AG09319 (cell line): ENCODE measurements at places on chromosomes 1 and 21.

- no peak for DNase-seq
Observed at GRCh38 chr1:160656737-160657136, 9.9 kb upstream of the SLAMF1 start.

DNA sequence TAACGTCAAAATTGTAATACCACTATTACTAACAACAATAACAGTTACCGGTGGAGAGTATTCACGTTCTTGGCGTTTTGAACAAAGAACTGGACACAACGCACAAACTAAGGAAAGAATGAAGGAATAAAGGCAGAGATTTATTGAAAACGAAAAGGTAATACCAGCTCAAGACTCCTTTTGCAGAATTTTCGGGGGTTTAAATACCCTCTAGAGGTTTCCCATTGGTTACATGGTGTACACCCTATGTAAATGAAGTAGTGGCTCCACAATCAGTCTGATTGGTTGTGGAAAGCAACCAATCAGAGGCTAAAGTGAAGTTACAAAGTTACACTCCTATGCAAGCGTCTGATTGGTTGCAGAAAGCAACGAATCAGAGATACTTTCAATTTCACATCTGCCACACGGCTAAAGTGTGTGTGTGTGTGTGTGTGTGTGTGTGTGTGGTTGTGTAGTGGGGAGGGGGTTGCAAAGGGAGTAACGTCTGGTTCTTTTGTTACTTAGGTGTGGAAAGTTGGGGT, 1.1 kb upstream of the GTF2B start:
- DNase-seq: no peak

- no peak for DNase-seq
Observed at GRCh38 chr1:213389061-213389581, 338.1 kb downstream of the RPS6KC1 start.

- DNase-seq: no peak
Observed at GRCh38 chr1:162691999-162692575, 59.8 kb downstream of the DDR2 start.

GRCh38 chr1:11078631-11079030, 18.8 kb upstream of the SRM start:
- no peak for DNase-seq

- DNase-seq: no peak
Observed at GRCh38 chr1:38085666-38086330, 39.2 kb upstream of the POU3F1 start.

DNA sequence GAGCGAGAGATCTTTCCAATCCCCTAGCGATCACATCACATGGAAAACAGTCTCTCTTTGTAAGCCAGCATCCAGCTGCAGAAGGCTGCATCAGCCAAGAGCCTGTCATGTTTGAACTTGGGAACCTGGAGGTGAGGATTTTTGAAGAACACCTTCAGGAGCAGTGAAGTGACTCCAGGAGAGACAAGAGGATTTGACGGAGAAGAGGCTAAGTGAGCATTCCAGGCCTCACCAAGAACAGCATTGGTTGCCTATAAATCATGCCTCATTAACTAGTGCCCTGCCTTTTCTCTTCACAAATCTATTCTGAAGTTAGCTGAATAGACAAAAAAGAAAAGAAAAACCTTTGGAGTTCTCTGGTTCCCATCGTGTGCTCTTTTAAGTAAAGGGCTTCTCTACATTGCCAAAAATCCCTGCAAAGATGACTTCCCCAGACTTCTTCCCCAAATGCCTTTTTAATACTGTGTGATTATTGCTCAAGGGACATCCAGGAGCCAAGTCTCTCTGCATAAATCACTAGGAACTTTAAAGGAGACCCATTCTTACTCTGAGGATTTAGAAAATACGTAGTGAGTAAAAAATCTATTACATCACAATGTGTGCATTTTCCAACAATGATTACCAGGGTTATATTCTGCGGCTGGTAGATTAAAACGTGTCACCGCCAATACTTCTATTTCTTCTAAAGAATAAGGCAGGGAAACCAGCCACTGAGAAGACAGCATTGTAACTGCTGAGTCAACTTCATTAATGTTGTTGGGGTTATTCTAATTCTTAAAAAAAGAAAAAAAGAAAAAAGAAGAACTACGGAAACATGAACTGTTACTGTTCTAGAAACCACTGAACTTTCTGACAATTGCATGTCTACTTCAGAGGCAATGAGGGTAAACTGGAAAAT, 95.2 kb downstream of the KIF14 start:
- no peak for DNase-seq

DNA sequence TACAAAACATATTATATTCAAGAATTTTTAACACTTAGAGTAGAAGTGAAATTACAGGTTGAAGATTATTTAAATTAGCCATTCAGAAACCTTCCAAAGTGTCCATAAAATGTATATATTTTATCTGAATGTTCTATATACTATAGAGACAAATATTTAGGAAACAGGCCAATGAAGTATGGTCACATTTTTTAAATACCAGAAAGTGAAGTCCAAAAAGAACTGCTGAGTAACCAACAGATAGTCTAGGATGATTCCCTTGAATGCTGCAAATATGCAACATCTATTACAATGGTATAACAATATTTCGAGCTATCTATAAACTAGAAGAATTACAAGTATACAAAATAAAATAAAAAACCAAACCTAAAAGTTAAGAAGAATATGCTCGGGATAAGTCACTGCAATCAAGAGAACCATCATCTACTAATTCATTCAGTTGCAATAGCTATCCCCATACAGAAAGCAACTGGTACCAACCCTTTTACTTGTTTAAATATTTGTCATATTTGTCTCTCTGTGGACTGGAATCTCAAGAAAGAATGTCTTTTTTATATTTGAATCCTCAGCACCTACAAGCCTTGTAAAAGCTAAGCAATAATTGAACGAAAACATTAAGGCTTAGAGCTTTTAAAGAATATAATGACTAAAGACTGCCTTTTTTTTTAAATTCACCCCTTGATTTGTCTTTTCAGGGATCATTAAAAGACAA, 8.1 kb downstream of the ODF2L start:
- no peak for DNase-seq

- no peak for DNase-seq
Observed at GRCh38 chr1:185069202-185069772, 23.9 kb downstream of the RNF2 start.

GRCh38 chr1:240174734-240175133, 83.1 kb downstream of the FMN2 start:
- no peak for DNase-seq

GRCh38 chr1:196377811-196378210, 230.4 kb downstream of the KCNT2 start:
- DNase-seq: no peak

- DNase-seq: no peak
Observed at GRCh38 chr1:35191429-35192055, 1.4 kb downstream of the SFPQ start.

GRCh38 chr1:241992734-241993133, 6.2 kb downstream of the MAP1LC3C start:
- DNase-seq: no peak

- DNase-seq: no peak
Observed at GRCh38 chr1:108129999-108130398, 70.1 kb downstream of the SLC25A24 start.

DNA sequence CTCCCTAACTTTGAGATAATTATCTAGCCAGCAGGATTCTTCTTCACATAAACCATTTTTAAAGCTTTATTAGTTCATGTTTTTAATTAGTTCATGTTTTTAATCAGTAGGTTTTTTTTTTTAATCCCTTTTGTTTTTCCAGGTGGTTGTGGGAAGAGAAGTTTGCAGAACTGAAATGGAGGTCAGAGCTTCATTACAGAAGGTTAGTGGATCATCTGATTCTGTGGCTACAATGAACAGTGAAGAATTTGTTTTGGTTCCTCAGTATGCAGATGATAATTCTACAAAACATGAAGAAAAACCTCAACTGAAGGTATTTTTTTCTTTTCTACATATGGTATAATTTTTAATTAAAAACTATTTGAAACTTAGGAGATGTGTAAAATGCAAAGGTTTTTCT, 59.7 kb downstream of the RABGAP1L start:
- DNase-seq: no peak

DNA sequence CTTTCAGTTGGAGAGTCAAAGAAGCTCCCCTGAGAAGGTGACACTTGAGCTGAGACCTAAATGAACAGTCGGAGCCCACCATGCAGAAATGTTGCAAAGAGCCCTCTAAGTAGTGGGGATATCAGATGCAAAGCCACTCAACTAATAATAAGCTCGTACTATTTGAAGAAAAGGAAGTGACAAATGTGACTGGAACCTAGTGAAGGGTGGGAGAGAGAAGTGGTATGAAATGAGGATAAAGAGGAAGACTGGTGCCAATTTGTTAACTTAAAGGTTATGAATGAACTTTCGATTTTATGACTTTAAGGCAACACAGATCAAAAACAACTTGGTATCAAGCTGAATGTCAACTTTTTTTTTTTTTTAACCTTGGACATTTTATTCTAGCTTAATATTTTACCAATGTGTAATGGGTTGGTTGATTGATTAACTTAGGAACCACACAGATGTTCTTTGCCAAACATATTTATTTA, 14.7 kb downstream of the LYPLAL1 start:
- no peak for DNase-seq

DNA sequence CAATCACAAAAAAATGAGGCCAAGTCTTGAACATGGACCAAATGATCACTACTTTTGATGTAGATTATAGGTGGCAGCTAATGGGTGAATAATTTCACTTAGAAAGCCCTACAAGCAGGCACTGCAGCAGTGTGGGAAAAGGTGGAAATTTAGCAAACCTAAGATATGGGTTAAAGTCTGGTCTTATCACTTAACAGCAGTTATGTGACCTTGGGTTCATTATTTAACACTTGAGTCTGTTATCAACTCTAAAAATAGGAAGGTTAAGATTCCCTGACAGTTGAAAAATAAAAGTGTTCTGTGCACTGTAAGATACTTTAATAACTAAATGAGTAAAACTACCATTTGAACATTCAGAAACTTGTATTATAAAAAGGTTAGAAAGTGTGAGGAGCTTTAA, 47.5 kb downstream of the SSX2IP start:
- no peak for DNase-seq

- DNase-seq: no peak
Observed at GRCh38 chr1:205502992-205503391, 1.5 kb upstream of the CDK18 start.

GRCh38 chr1:183051546-183051945, 28.3 kb downstream of the LAMC1 start:
- DNase-seq: no peak

GRCh38 chr1:197519741-197520334, 251.8 kb downstream of the CRB1 start:
- DNase-seq: no peak

DNA sequence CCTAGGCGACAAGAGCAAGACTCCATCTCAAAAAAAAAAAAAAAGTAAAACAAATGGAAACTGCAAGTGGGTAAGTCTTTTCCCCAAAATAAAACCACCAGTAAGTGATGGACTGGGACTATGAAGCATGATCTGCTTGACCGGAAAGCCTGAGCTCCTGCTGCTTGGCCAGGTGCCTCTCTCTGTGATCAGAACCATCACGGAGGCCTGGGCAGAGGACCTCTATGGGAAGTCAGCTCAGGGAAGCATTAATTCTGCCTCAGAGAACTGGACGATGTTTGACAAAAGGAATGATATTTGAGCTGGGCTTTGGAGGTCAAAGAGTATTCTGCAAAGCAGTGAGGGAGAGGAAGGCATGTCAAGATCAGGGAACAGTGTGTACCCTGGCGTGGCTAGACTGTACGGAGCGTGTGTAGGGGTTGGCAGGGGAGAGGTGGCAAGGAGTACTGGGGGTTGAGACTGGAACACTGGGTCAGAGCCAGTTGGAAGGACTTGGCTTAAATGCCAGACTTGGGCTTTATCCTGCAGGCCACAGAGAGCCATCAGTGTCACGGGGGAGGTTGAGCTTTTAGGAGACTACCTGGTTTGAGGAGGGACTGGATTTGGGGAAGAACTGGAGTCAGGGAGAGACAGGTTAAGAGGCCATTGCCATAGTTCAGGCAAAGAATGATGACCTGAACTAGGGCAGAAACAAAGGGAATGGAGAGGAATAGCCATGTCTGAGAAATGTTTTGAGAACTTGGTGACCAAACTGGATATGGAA, 16.4 kb downstream of the ATP1A2 start:
- DNase-seq: no peak

- DNase-seq: no peak
Observed at GRCh38 chr1:75373542-75374159, 237.3 kb downstream of the SLC44A5 start.

GRCh38 chr1:100552031-100552430, 14.1 kb downstream of the GPR88 start:
- DNase-seq: no peak

GRCh38 chr1:67909776-67910175, 76.5 kb upstream of the GNG12 start:
- DNase-seq: no peak

DNA sequence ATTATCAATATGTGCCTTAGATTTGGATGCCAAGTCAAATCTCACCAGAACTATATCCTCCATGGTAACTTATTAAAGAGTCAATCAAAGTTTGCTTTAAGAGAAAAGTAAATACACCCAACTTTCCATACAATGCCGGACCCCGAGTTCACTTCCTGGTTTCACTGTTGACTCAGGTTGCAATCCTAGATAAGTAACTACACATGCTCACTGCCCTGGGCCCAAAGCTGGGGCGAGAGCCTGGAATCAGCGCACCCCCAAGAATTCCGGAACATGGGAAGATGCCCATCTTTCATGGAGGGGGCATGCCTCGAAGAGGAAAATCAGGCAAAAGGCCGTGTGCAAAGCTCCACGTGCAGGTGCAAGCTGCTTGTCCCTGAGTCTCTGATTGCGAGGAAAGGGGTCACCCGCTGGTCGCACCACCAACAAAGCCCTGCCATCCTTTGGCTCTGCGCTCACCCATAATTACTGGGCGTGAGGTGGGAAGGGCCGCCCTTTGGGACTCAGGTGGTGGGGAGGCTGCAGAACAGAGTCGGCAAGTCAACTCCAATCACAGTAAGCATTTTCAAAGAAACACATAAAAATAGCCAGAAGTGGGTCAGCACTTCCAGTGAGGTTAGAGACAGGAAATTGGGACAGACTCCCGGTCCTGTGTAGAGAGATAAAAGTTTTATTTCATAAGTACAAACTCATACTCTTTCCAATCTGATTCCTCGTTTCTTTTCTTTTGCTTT, 167.7 kb downstream of the TOMM20 start:
- no peak for DNase-seq

- no peak for DNase-seq
Observed at GRCh38 chr1:224498574-224499170, 64.1 kb upstream of the WDR26 start.

GRCh38 chr1:84995484-84996334, 1.2 kb downstream of the MCOLN2 start:
- no peak for DNase-seq
